ENCODE measurements at places on chromosomes 5 and 9. TPM values are rescaled to one million over a fixed set of nuclear protein-coding genes. Genes with fewer than 3 reads are reported as not detected.
A peak's percentile ranks its signal among the peaks of the same experiment; 100 is the strongest.

GRCh38 chr5:139650031-139650688 lies 2.0 kb downstream of the CXXC5 start:
- peak; percentile 73 for DNase-seq

- DNase-seq: no peak
Observed at GRCh38 chr9:126549246-126550006, 64.3 kb upstream of the LMX1B start.

DNA sequence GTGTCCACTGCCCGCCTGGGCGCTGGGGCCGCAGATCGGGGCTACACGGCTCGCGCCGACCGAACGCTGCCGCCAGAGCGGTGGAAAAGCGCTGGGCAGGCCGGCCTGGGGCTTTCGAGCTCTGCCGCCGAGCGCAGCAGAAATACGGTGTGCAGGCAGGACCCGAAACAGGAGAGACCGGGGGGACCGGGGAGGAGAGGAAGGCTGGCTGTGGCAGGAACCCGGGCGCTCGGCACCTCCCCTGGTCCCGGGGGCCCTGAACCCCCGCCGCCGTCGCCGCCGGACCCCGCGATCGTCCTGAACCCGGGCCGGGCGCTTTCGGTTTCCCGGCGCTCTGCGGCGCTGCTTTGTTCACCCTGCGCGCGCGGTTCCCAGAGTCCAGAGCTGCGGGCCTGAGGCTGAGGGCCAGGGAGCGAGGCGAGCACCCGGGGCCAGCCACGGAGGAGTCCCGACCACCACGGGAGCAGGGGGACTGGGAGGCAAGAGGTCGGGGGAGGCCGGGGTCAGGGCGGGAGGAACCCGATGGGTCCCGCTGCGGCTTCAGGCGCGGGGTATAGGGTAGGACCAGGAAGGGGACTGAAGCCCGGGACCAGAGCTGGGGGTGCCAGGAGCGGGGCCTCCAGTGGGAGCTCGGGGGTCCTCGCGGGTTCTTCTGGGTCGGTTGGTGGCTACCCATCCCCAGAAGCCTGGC lies 12.0 kb downstream of the IRX2 start:
- no peak for DNase-seq

- DNase-seq: peak; percentile 85
Observed at GRCh38 chr5:172420235-172420939, 33.9 kb downstream of the SH3PXD2B start.

DNA sequence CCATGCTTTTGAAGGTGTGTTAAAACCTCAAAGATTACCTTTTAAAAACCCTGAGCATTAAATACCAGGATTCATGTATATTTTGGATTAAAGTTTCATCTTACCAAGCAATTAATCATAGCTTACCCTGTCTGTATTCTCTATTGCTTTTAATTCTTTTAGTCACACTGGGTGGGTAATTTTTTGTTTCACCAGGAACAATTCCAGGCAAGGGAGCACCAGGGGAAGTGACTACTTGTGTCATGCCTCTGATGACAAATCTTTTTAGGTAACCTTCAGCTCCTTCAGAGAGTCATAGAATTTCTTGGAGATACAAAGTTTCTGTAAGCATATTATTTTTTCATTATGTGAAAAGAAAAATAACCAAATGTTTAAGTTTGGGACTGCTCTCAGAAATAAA lies 33.4 kb upstream of the ANXA1 start:
- no peak for DNase-seq

The OTP gene
- total RNA-seq: not detected

DNA sequence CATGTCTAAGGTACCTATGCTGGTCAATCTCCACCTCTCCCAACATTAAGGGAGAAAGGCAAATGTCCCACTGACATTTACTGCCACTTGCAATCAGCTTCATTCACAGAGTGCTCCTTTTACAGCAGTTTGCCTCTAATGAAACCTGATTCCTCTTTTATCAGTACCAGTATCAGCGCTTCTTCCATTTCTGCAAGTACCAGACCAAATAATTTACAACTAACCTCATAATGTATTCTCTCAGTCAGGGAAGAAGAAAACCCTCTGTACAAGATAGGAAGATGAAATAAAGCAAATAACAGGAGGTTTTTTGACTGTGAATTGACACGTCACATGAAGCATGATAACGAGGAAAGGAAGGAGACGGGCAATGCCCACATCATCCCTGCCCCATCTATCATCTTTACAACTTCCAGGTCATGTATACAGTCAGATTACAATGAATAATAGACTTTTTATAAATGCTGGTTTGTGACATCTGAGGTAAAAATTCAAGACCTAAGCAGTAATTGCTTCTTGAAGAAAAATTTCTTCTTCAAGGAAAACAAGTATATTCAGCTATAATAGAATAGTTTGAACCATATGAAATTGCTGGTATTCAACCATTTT lies 21.9 kb downstream of the ABITRAM start:
- no peak for DNase-seq

- DNase-seq: peak; percentile 85
Observed at GRCh38 chr5:132751444-132751843, 4.2 kb downstream of the CCNI2 start.

The PCDHB10 gene
- 5.3 TPM for total RNA-seq

The MGAT4B gene
- total RNA-seq: 71.7 TPM

GRCh38 chr9:130938652-130939404 lies at the start of gene FIBCD1:
FIBCD1 (minus strand) TSS chr9:130939247; CDS start chr9:130938607, 640 bp downstream.
- DNase-seq: no peak

The NTRK2 gene
- total RNA-seq: 75.0 TPM

The NUTM2F gene
- total RNA-seq: not detected

GRCh38 chr9:96171728-96172127 lies 130.2 kb downstream of the HSD17B3 start:
- DNase-seq: no peak

- no peak for DNase-seq
Observed at GRCh38 chr9:113528088-113528487, 64.6 kb downstream of the RGS3 start.

The SLC45A2 gene
- total RNA-seq: not detected

DNA sequence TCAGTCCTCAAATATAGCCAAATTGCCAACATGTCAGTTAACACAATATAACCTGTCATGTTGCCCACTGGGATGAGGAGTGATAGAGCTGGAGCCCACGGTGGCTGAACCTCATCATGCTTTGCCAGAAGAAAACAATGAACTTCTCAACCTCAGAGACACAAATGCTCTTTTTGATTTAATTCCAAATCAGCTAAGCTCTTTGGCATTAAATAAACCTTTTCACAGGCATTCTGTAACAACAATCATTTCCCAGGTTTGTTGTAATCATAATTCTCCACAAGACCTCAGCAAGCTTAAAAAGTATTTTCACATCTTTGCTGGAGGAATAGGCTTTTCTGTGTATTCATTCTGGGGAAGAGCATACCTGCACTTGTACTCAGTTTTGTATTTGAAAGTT lies 830.9 kb downstream of the MAT2B start:
- DNase-seq: no peak

GRCh38 chr5:134432174-134432573 lies 20.5 kb upstream of the CDKN2AIPNL start:
- DNase-seq: no peak

DNA sequence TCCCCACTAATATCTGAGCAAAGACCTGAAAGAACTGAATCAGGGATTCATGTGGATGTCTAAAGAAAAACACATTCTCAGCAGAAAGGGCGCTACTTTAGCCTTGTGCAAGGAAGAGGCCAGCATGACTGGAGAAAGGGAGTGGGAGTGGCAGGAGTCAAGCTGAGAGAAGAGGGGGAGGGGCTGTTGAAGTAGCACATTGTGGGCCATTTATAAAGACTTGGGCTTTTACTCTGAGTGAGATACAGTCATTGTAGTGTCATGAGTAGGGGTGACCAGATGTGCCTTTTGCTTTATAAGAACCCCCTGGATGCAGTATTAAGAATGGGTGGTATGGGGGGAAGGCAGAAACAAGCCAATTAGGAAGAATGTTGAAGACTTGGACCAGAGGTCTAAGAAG lies 452.8 kb downstream of the ENC1 start:
- no peak for DNase-seq

DNA sequence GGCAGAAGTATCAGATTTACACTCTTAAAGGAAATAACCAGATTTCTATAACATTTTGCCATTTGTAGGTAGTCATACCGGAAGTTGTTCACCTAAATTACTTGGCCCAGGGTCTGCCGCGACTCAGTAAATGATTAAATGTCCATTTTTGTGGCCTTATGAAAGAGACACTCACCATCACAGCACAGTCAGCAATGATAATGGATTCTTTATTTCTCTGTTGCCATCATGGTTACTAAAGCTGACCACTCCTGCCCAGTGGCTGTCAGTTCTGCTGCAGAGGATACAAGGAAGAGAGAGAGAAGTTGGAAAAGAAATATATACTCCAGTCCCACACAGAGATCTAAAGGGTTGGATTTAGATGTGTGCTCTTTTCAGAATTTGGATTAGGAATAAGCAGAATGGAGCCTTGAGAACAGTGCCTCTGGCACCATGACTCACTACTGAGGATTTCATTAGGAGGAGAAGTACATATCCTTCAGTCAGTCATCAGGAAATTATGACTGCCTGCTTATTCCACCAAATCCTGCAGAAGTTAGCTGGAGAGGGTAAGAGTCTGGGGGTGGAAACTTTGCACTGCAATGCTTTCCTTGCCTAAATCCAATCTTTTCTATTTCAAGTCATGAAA lies 72.8 kb upstream of the EFNA5 start:
- no peak for DNase-seq

The MCIDAS gene
- total RNA-seq: not detected

The MEIKIN gene
- total RNA-seq: not detected

DNA sequence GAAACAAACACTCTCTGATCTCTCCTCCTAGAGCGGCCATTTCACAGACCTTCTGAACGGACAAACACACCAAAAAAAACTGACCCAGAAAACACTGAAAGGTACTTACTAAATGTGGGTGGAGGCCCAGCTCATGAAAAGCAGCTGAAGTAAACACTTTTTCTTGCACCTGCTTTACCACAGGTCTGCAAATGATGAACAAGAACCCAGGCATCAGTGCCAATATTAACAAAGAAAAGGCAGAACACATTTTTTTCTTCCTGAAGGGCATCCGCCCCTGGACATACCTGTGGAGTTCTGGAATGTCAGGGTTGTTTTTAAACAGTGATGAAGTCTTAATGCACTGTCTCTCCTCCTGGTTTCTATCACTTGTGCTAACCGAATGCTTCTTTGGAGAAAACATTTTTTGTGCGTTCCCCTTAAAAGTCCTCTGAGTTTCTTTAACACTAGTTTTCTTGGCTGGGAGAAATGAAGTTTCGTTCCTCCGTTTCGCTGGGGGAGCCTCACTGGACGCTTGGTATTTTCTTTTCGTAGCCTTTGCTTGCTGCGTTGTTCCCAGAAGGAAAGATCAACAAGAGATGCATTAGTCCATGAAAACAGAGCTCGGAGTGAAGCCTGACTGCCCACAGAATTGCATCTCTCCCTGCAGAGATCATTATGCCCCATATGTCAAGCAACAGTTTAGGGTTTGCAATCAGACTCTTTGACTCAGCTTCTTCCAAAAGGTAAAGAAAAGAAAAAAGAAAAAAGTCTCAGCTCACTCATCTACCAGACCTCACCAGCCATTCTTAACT lies 7.4 kb downstream of the DDX31 start:
- no peak for DNase-seq

The TOMM5 gene
- 60.0 TPM for total RNA-seq

DNA sequence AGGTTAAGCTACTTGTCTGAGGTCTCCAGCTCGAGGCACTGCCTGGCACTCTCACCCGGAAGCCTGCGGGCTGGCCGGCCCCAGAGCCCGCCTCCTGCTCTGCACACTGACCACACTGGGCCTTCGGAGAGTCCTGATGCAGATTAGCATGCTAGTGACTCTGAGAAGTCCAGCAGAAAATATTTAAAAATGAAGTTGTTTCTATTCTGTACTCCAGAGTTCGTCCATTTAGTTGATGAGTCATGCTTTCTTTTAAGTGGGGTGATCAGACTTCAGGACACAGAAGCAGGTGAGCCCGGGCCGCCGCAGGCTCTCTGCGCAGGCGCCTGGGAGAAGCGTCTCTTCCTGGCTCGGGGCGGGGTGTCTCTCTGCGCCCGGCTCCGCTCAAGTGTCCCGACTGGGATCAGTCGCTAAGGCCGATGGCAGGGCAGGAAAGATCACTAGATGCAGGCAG lies 32.5 kb downstream of the FAM240B start:
- DNase-seq: no peak

- DNase-seq: no peak
Observed at GRCh38 chr9:136786451-136786850, 4.7 kb upstream of the TMEM141 start.

The PLK2 gene
- total RNA-seq: 145 TPM

DNA sequence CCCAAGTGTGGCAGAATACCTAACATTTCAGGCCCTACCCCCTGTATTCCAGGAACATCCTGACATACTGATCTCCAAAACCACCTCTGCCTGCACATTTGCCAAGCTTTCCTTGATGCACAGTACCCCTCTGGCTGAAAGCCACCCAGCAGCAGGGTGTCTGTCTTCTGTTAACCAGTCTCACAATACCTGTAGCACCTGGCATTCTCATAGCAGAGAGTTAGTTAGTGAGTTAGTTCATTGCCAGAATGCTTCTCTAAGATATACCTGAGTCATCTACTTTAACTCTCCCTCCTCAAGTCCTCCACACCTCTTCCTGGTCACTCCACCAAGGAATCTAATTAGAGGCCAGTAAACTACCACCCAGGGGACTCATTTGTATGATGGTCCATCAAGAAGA lies 46.1 kb upstream of the IL7R start:
- no peak for DNase-seq

The ADAMTSL1 gene
- 61.8 TPM for total RNA-seq

The GARIN3 gene
- total RNA-seq: not detected

The FBP1 gene
- total RNA-seq: 13.6 TPM

DNA sequence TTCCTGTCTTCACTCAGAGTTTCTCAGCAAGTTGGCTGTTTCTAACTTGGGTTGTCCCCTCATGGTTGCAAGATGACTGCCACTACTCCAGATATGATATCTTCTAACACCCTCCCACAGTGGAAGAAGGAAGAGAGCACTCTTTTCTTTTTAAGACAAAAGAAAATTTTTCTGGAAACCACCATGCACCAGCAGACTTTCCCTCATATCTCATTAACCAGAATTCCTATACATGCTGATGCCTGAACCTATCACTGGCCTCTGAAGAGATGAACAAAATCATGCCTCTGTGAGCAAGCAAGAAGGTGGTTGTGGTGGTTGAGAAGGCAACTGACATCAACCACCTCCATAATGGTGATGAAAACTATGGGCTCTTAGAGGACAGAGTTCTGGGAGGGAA lies 56.8 kb downstream of the FEM1C start:
- DNase-seq: no peak

- DNase-seq: no peak
Observed at GRCh38 chr9:80866121-80866520, 823.2 kb downstream of the TLE1 start.

The PCDHB13 gene
- 4.9 TPM for total RNA-seq

- no peak for DNase-seq
Observed at GRCh38 chr9:75451505-75451904, 363.2 kb downstream of the OSTF1 start.

All from sciatic nerve (tissue), 2 donors.